Left forelimb (tissue), 1 donor: ENCODE measurements at places on chromosomes 1 and 21.

GRCh38 chr1:41371630-41372599 is 10.7 kb downstream of the FOXO6 start:
- peak; percentile 84 for DNase-seq

DNA sequence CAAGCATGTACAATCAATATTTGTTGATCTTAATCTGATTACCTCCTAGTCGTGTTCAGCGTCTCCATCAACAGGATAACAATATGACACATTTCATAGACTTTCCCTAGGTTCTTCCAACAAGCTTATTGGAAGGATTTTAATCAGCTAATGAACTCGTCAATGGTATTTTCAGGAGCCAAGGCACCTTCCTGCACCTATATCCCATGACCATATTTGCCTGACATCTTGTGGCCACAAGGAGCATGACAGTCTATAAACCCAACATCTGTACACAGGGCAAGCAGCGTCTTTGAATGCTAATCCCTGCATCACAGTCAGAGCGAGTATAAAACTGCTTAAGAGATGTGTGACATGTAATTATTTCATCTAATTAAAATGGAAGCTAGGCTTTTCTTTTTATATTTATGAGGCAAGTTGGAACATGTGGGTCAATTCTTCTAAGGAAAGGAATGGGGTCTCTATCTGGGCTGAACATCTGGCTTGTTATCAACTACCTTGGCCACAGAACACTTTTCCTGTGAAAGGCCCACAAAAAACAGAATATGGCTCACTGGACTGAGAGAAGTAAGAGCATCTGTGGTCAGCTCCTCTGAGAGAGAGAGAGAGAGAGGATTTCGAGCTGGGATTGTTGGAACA is 388.8 kb downstream of the NTNG1 start:
- DNase-seq: no peak

GRCh38 chr1:201945863-201946223 is 505 bp downstream of the LMOD1 start:
- no peak for DNase-seq

DNA sequence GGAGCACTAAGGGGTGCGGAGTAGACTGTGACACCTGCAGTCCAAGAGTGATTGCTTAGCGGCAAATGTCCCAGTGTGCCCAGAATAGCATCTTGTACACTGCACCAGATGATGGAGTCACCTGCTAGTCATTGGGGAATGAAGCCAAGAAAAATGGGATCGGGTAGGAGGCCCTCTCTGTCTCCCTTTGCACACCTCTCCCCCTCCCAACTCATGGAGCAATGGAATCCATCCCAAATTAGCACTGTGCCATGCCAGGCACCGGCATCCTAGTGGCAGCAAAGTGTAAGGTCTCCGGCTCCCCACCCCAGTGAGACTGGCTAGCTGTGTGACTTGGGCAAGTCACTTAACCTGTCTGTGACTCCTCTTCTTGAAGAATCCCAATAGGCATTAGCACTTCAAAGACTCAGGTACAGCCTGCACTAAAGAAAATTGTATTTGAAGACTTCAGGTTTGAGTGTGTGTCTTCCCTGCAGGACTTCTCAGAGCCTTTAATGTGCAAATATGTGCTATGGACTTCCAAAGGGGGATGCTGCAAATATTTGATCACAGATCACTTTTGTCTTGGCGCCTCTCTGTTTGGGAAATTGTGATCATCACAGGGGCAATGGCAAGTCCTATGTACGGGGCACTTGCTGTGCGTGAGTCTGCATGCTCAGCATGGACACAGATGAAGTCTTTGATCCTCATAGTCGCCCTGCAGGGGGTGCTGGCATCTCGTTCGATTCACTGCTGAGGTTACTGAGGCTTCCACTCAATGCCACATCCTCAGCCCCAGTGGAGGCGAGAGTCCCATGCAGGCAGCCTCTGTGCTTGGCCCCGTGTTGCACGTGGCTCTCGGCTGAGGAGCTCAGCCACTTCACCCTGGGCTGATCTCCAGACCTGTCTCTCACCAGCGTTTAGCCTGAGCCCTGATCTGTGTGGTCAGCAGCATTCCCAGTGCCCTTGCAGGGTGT is 272.9 kb upstream of the C1orf174 start:
- DNase-seq: no peak

GRCh38 chr1:182845379-182845778 is 6.2 kb downstream of the DHX9 start:
- no peak for DNase-seq

GRCh38 chr1:75172556-75172955 is 38.4 kb downstream of the LHX8 start:
- no peak for DNase-seq

DNA sequence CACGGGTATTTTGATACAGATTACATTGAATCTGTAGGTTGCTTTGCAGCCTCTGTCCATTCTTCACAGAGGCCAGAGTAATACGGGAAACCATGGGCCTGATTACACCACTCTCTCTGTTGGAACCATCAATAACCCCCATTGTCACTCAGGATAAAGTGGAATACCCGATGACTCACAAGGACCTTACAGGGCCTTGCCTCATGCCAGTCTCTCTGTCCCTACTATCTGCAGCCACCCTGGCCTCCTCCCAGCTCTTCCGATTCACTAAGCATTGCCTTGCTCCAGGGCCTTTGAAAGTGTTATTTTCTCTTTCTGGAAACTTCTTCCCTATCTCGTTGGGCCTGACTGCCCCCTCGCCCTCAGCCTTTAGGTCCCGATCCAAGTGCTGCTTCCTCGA is 61.7 kb downstream of the HMGB4 start:
- DNase-seq: no peak

- DNase-seq: no peak
Observed at GRCh38 chr1:221200464-221200863, 321.2 kb downstream of the HLX start.

DNA sequence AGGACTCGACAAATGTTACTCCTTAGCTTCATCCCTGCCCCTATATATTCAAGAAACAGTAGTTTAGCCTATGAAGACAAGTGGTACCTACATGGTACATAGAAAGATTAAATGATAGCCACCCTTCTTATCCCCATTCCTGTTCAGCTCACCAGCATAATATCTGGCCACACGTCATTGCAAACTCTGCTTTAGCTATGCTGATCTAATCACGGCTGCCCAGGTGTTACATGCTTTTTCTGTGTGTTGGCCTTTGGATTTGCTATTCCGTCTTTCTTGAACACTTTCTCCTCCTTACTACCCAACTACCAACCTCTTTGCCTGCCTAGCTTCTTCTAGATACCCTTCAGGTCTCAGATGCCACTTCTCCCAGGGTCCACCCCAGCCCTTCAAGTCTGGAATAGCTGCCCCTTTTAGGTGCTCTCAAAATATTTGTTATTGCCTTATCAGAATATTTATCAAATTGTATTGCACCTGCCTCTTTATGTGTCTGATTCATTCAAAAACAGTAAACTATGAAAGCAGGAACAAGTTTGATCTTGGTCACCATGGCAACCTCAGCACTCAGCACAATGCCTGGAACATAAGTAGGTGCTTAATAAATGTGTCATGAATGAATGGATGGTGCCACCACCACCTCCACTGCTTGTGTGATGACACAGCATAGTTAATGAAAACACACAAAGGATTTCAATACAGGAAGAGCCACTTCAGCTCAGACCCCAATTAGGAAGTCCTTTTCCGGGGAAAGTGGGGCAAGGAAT is 11.4 kb upstream of the DNASE2B start:
- no peak for DNase-seq

GRCh38 chr1:14320518-14320917 is 278.0 kb upstream of the KAZN start:
- no peak for DNase-seq

- DNase-seq: no peak
Observed at GRCh38 chr1:188888386-188888785, 1589.3 kb downstream of the BRINP3 start.

GRCh38 chr1:202571719-202572339 is 138.4 kb downstream of the SYT2 start:
- DNase-seq: no peak

GRCh38 chr1:47934243-47934805 is 62.9 kb downstream of the TRABD2B start:
- no peak for DNase-seq

GRCh38 chr1:11707621-11708276 is 16.2 kb downstream of the DRAXIN start:
- no peak for DNase-seq

- no peak for DNase-seq
Observed at GRCh38 chr21:31476263-31477022, 132.4 kb upstream of the TIAM1 start.

DNA sequence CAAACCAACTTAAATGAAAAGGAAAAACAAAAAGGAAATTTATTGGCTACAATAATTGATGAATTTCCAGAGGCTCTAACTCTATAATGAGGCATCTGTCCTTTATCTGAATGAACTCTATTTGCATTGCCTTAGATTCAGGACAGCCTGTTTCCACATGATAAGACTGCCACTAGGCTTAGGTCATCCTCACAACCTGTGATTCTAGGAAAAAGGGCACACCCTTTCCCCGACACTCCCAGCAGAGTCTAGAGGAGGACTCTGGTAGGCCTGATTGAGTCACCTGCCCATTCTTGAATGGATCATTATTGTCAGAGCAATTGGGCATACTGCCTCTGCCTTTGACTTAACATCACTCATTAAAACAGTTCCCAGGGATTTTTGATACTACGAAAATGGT is 262.8 kb downstream of the TPR start:
- no peak for DNase-seq

GRCh38 chr1:179264507-179264906 is 29.1 kb upstream of the SOAT1 start:
- DNase-seq: no peak

DNA sequence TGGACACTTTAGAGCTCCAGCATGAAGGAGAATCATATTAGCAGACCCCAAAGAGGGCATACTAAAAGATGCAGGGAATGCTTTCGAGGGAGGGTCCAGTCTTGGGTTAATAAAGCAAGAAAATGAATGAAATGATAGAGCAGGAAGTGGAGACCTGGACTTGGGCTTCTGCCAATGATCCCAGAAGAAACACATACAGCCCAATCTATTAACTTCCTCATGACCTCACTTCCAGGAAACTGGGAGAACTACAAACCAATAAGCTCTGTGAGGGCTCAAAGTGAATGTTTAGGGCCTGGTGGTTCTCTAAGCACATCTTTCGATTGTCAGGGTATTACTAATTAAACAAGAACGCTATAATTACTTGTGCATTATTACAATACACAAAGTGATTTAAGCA is 53.6 kb upstream of the SSX2IP start:
- no peak for DNase-seq

DNA sequence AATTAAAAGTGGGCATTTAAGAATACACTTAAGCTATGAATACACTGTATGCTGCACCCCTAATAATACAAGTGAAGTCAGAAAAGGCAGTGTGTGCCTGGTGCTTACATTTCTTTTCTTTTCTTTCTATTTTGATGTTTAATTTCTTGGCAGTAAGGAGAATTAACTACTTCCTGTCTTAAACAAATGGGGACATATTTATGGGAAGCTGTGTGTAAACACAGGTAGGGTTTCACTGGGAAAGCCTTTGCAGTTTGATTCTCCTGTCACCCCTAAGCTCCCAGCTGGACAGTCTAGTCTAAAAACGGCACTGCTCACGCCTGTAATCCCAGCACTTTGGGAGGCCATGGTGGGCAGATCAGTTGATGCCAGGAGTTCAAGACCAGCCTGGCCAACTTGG is 146.0 kb downstream of the MIS18A start:
- no peak for DNase-seq

DNA sequence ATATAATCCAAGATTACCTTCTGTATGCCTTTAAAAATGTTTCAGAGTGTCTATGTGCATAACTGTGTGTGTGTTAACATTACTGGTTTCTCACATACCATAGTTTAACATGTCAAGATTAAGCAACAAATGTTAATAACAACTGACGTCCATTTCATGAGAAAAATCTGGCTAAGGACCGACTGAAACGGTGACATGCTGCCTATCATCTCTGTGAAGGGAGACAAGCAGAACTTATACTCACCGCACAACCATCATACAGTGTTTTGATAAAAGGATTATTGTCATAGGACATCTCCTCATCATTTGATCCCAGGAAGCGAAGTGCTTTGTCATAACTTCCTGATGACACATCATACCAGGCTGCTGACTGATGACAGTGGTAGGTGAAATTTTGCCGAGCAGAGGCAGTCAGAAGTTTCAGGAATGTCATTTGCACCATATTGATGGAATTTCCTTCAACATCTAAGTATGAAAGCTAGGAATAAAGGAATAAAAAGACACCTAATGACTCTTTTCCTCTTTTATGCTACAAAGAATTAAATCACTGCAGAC is 228.8 kb downstream of the COL11A1 start:
- DNase-seq: no peak

DNA sequence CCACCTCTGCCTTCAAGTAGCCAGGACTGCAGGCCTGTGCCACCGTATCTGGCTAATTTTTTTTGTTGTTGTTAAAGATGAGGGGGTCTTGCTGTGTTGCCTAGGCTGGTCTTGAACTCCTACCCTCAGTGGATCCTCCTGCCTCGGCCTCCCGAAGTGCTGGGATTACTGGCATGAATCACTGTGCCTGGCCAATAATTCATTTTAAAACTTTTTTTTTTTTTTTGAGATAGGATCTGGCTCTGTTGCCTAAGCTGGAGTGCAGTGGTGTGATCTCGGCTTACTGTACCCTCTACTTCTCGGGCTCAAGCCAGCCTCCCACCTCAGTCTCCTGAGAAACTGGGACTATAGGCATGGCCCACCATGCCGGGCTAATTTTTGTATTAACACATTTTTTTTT is 3.5 kb downstream of the CDC73 start:
- DNase-seq: no peak

DNA sequence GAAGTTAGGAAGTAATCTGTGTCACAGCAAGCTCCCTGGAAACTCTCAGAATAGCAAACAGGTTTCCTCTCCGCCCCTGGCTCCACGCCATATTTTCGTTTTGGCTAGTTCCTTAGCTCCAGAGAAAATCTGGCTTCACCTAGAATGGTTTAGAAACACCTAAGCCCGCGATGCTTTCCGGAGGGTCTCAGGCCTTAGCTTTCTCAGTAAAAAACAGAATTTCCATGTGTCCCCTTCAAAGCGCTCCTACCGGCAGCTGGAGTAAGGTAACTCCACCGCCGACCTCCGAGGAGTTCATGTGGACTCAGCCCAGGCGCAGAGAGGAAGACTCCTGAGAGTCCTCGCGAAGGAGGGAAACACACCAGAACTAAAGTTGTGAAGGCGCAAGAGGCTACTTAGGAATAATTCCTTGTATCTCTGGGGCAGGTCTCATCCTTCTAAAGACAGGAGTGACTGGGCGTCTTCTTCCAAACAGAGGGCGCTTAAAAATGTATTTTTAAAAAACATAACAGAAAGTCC is 406 bp downstream of the KIAA0040 start:
- DNase-seq: peak; percentile 74

GRCh38 chr1:196063952-196064351 is 544.3 kb downstream of the KCNT2 start:
- no peak for DNase-seq

DNA sequence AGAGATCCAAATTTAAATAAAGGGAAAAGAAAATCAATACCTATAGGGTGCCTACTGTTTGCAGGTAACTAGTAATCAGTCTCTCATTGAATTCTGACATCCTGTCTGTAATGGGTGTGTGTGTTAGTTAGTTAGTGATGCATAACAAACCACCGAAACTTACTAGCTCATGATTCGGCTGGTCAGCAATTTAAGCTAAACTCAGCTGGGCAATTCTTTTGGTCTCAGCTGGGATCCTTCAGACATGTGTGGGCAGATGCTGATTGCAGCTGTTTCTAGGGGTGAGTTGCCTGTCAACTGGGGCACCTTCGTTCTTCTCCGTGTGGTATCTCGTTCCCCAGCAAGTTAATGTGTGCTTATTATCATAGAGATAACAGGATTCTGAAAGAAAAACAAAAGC is 40.2 kb upstream of the ZNF124 start:
- DNase-seq: no peak
